ENCODE measurements at places on chromosomes 7 and 10.

DNA sequence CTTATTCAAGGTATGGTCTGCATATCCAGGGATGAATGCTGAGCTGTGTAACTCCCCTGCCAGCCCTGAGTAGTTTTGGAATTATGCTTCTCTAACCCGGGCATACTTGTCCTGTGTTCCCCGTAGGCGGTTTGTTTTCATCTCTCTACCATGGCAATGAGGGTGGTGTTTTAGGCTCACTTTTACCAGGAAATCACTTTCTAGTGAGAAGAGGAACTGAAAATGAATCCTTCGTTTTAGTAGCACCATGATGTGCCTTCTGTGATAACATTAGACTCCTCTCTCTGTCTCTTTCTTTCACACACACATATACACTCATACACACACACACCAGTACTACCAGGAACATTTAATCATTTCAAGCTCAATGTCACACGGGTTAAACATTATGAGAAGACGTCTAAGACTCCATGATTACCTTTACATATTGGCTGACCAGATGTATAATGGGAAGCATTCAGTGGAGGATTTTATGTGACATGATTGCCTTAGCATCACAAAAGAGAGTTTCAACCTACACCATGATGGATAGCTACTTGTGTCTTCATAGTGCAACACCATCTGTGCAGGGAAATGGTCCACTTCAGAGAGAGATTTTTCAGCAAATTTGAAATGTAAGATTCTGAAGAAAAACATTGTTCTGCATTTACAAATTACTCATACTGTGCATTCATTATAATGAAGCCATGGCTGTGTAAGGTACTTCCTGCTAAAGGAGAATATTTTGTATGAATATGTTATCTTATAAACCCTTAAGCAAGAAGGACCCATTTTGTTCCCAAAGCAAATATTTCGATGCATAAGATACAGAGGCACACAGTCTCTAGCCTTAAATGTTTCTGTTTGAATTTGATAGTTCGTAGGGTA is 31.0 kb upstream of the PFKP start:
- no peak for DNase-seq

- DNase-seq: no peak
These were observed 548.9 kb upstream of the STEAP1 start for GRCh38 chr7:89605362-89605761.

GRCh38 chr10:74055383-74056049 is 57.6 kb downstream of the VCL start:
- DNase-seq: no peak

GRCh38 chr7:33346055-33346454 is 216.7 kb downstream of the BBS9 start:
- DNase-seq: no peak

GRCh38 chr7:153835103-153835502 is 217.1 kb upstream of the DPP6 start:
- no peak for DNase-seq

DNA sequence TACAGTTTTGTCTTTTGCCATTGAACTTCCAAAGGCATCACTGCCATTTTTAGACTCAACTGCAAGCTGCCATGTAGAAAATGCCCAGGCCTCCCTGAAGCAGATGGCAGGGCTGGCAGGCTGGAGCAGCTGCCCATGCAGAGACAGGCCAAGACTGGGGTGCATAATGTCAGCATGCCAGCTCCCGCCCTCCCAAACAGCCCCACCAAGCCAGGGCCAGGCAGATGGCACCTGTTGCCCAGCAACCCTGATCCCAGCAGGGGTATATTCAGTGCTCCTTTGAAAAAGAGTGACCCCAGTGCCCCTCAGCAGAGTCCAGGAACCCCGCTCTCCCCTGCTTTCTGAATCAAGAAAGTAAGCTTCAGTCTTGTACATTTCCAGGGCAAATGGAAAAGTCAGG is 32.6 kb downstream of the VSTM4 start:
- DNase-seq: no peak

GRCh38 chr10:77620731-77621130 is 16.9 kb downstream of the KCNMA1 start:
- DNase-seq: no peak

- no peak for DNase-seq
These were observed 93.4 kb upstream of the AUTS2 start for GRCh38 chr7:69504733-69505420.

DNA sequence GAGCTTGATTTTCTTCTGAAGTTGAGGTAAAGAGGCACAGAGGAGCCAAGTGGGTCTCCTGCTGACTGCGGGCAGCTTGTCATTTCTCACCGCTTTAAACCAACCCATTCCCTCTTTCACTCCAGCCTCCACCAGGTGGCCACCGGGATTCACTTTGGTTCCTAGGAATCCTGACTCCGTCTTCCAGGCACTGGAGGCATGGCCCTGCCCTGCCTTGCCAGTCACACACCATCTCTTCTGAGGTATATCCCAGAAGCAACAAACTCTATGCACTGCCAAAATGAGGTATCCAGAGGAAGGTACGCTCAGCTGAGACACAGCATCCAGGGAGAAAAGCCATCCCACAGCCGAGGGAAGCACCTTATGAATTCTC is 280.8 kb downstream of the TNS3 start:
- DNase-seq: no peak

DNA sequence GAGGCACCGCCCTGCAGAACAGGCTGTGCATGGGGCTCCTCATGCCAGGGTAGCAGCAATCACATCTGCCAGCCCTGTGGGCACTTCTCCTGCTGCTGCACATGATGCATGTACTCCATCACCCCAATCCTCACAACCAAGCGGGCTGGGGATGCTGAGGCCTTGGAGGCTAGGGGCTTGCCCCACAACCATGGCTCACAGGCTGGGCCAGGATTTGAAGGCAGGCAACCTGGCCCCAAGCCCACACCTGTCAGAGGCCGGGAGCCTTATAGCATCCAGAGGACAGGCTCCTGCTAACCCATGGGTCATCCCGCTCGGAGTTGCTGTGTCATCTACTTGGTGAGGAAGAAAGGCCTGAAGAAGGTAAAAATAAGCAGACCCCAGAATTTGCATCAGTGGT is 2.2 kb downstream of the POLM start:
- no peak for DNase-seq

GRCh38 chr7:2545746-2546425 is 9.4 kb downstream of the BRAT1 start:
- no peak for DNase-seq

- no peak for DNase-seq
These were observed 9.4 kb downstream of the HDAC9 start for GRCh38 chr7:18504965-18505364.

DNA sequence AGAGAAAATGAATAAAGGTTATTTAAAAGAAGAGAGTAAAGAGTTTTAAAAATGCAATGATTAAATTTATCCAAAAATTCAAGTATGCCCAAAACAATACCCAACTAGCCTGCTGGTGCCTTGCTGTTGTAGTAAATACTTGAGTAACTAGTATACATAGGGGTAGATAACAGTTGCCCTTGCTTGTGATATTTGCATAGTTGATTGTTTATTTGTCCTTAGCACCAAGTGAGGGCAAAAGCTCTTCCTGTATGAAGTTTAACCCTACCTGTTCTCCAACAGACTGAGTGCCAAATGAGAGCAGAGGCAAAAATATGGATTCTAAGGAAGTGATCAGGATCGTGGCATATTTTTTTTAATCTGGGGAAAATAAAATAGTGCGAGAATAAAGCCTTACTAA is 85.0 kb downstream of the PTN start:
- no peak for DNase-seq

- DNase-seq: no peak
These were observed 63.3 kb downstream of the MRC1 start for GRCh38 chr10:17872191-17873091.

DNA sequence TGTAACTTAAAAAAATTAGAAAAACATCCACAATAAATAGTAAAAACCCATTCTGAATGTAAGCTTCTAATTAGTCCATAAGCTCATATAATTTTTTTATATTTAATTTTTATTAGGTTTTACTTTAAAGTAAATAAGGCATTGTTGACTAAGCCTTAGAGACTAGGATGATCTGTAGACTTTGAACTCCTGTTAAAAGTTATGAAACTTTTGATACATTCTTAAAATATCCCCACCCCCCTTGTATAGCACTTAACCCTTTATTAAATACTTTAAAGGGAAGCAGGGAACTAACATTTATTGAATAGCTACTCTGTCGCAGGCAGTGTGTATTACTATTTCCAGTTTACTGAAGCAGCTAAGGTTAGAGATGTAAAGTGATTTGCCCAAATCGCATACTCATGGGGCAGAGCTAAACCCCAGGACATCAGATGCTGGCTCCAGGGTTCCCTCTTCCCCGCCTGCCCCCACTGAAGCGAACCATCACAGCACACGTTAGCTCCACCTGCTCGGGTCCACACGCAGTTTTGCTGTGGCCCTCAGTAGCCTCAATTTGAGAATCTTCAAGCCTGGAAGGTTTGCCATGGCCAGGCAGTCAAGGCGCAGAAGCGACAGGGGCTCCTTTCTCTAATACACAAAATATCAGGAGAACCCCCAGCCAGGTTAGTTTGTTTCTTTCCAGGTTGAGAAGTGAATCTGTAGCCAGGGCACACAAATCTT is 762 bp downstream of the PON1 start:
- DNase-seq: no peak

DNA sequence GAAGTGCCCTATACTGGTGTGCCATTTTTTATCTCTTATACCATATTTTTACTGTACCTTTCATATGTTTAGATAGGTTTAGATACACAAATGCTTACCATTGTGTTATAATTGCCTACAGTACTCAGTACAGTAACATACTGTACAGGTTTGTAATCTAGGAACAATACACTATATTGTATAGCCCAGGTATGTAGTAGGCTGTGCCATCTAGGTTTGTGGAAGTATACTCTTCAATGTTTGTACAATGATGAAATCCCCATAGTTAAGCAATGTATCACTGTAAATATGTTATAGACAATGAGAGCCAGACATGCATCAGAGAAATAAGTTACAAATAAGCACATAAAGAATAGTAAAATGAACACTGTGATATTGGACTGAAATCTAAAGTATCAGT is 109.1 kb downstream of the IQUB start:
- no peak for DNase-seq

DNA sequence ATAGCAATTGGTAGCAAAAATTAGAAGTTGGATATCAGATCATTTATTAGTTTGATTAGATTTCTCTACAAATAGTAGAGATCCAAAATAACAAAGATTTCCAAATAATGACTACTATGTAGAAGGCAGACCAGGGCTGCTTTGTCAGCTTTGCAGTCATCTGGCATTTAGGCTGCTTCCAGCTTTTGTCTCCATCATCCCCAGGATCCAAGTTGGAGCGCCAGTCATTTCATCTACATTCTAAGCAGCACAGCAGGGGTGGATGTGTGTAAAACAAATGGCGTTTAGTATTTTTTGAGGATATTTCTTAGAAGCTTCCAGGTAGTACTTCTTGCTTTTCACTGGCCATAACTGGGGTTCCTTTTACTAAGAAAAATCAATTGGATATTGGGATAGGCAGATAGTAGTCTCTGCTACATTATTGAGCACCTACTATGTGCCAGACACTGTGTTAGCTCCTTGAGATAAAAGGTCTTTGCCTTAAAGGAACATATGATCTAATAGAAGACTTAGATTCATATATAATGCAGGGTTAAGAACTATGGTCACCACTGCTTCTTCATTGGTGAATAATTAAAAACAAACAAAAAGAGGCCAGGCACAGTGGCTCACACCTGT is 41.5 kb downstream of the TPST1 start:
- DNase-seq: no peak

- DNase-seq: no peak
These were observed 48.7 kb upstream of the DYNC1I1 start for GRCh38 chr7:95723583-95724180.

DNA sequence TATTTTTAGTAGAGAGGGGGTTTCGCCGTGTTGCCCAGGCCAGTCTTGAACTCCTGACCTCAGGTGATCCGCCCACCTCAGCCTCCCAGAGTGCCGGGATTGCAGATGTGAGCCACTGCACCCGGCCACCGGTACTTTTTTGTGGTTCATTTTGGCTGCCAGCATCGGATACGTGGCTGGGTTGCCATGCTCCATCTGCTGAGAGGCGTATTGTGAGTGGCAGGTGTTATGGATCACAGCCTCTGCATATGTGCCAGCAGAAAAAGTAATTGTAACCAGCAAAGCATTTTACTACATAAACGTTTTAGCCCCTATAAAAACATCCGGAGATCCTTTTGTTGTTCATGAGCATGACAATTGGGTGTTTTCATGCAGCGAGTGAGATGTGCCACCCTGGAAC is 7.1 kb downstream of the FOXK1 start:
- no peak for DNase-seq

GRCh38 chr7:133025056-133025455 is 56.8 kb downstream of the CHCHD3 start:
- DNase-seq: no peak

DNA sequence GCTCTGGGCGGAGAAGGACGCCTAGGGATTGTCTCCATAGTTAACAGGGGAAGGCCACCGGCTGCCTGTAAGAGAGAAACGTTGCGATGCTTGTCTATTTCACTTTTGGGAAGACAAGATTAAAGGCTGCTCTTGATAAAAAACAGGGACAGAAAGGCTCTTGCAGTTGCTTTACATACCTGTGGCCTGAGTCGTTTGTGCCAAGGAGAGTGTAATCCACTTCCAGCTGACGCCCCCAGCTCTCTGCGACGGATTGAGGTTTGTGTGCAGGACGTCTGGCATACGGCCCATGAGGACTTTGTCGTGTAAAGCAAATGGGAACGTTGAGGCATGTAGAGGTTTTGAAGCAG is 1.1 kb downstream of the MAP3K8 start:
- DNase-seq: no peak

DNA sequence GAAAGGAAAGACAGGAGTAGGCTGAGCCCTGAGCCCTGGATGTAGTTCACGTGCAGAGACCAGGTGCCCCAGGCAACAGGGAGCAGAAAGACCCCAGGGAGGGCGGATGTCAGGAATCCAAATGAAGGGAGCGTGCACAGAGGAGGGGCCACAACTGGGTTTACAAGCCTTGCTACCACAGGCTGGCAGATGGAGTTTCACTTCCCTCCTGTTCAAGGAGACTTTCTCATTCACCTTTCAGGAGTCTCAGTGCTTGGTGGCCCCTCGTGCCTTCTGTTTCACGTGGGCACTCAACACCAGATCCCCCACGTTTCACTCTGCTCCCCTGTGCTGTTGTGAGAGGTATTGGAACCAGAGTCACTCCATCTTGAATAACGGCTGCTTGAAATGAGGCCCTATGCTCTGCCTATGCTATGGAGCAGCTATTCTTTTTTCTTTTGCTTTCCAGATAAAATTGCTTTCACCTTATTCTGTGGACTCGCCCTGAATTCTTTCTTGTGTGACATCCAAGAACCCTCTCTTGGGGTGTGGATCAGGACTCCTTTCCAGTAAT is 601.4 kb upstream of the IGFBP3 start:
- no peak for DNase-seq

- DNase-seq: no peak
These were observed 231.0 kb upstream of the PPP2R2D start for GRCh38 chr10:131669838-131670237.

- no peak for DNase-seq
These were observed 283.0 kb downstream of the USP6NL start for GRCh38 chr10:11328264-11329061.

- DNase-seq: no peak
These were observed 9.0 kb downstream of the FAS start for GRCh38 chr10:88999625-89000024.

Measured in stimulated activated CD8-positive, alpha-beta memory T cell treated with anti-CD3 and anti-CD28 coated beads, Interleukin-7, amount 100 ng/mL, for 24 hours (primary cell).